ENCODE measurements at places on chromosomes 3 and 15. TPM values are rescaled to one million over a fixed set of nuclear protein-coding genes. Genes with fewer than 3 reads are reported as not detected.

Gene LIPC
- not detected for total RNA-seq

Gene SLC24A5
- not detected for total RNA-seq

Gene ADIPOQ
- total RNA-seq, result 2,151 TPM

Gene POLR2H
- total RNA-seq, result 99.5 TPM

Gene TM4SF18
- 7.2 TPM for total RNA-seq

Gene GNAT1
- not detected for total RNA-seq

Gene STRA6
- total RNA-seq, result not detected

Gene LCTL
- total RNA-seq, result not detected

Gene MORC1
- total RNA-seq, result not detected
